OCI-LY7 (cell line): ENCODE measurements at places on chromosomes 2 and 18. TPM values are rescaled to one million over a fixed set of nuclear protein-coding genes. Genes with fewer than 3 reads are reported as not detected.

Gene TTR
- not detected in 2 replicates for total RNA-seq

Gene RBBP8
- total RNA-seq, result 85.3 and 86.0 TPM in 2 replicates

Gene ACOXL
- 0.81 TPM in 1 of 2 replicates, not detected in the other for total RNA-seq

Gene FOXD4L1
- total RNA-seq, result 0.80 and 1.5 TPM in 2 replicates

Gene IL37
- 0.63 TPM in 1 of 2 replicates, not detected in the other for total RNA-seq

Gene RALBP1
- 96.0 and 112 TPM in 2 replicates for total RNA-seq

Gene PLEKHM3
- 3.7 and 5.4 TPM in 2 replicates for total RNA-seq

Gene NCKAP5
- not detected in 2 replicates for total RNA-seq

Gene HMSD
- total RNA-seq, result not detected in 2 replicates

Gene FSIP2
- total RNA-seq, result 0.19 TPM in 1 of 2 replicates, not detected in the other

Gene ASB3
- total RNA-seq, result 30.3 and 32.1 TPM in 2 replicates

Gene UGT1A10
- not detected in 2 replicates for total RNA-seq

Gene LYPD6B
- total RNA-seq, result not detected in 2 replicates

Gene FHL2
- 0.26 TPM in 1 of 2 replicates, not detected in the other for total RNA-seq

Gene DHRS9
- 0.59 TPM in 1 of 2 replicates, not detected in the other for total RNA-seq

Gene EFEMP1
- total RNA-seq, result 0.61 TPM in 1 of 2 replicates, not detected in the other

Gene POTEJ
- total RNA-seq, result 0.10 TPM in 1 of 2 replicates, not detected in the other

Gene SLC8A1
- total RNA-seq, result 3.6 and 4.7 TPM in 2 replicates

Gene LPIN1
- 65.6 and 70.2 TPM in 2 replicates for total RNA-seq

Gene C1GALT1C1L
- total RNA-seq, result not detected in 2 replicates

Gene SPIRE1
- total RNA-seq, result 1.1 and 2.4 TPM in 2 replicates

Gene CDH20
- not detected in 2 replicates for total RNA-seq

Gene SALL3
- not detected in 2 replicates for total RNA-seq

Gene ACVR1C
- not detected in 2 replicates for total RNA-seq

Gene KIAA2012
- total RNA-seq, result not detected in 2 replicates

Gene UGT1A1
- not detected in 2 replicates for total RNA-seq

Gene PTPN4
- total RNA-seq, result 45.3 and 49.3 TPM in 2 replicates

Gene DSC3
- not detected in 2 replicates for total RNA-seq

Gene TRPM8
- total RNA-seq, result not detected in 2 replicates

Gene ACMSD
- not detected in 2 replicates for total RNA-seq

Gene CASP8
- total RNA-seq, result 34.7 and 35.9 TPM in 2 replicates

Gene LHCGR
- not detected in 2 replicates for total RNA-seq

Gene C1QL2
- not detected in 2 replicates for total RNA-seq

Gene CD207
- total RNA-seq, result not detected in 2 replicates

Gene COL4A4
- 5.5 and 7.0 TPM in 2 replicates for total RNA-seq

Gene AGAP1
- not detected in 2 replicates for total RNA-seq

Gene SERPINB3
- total RNA-seq, result not detected in 2 replicates

Gene CRYGC
- not detected in 2 replicates for total RNA-seq

Gene FSHR
- total RNA-seq, result not detected in 2 replicates

Gene ABI2
- total RNA-seq, result 64.6 and 71.5 TPM in 2 replicates

Gene DAW1
- not detected in 2 replicates for total RNA-seq
